ENCODE measurements at places on chromosomes 7 and 10.

DNA sequence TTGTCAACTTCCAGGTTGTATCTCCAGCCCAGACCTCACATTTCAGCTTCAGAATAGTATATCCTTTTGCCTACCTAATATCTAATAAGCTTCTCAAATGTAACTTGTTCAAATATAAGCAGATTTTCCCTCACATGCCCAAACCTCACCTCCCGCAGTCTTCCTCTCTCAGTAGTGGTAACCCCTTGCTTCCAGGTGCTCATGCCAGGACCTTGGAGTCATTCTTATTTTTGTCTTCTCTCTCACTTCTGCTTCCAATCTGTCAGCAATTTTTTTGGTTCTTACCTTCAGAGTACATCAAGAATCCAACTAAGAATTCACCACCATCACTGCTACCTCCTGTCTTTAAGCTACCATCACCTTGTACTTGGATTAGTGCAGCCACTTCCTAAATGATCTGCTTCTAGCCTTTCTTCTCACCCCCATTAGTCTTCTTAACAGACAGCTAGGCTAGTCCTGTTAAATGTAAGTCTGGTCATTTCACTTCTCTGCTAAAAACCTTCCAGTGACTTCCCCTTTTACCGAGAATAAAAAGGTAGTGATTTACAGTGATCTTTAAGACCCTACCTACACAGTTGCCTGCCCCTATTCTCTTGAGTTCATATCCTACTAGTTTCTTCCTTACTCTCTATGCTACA lies 14.0 kb downstream of the ANKIB1 start:
- DNase-seq: no peak

DNA sequence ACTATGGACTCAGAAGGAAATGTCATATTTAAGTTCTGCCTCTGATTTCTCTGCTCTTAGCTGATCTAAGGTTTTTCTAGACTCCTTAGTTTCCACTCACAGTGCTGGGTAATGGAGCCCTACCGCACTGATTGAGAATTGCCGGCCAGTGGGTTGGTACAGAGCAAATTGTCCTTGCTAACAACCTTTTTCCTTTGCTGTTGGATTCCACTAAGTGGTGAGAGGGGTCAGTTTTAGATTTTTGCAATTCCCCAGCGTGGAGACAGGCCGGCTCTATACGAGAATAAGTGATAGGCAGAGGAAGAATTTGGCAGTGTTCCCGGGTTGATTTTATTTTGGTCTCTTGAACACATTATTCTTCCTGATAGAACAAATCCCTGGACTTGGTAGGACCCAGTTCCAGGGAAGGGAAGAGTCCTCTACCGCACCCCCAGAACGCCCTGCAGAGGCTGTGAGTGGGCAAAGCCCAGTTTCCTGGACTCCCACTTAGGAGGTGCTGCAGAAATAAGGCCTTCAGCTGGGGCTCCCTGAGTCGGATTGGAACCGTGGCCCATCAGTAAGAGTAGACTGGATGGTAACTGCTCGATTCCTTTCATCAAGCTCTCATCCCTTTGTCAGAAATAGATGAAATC lies 3.0 kb upstream of the NRP1 start:
- DNase-seq: no peak

- no peak for DNase-seq
Observed at GRCh38 chr10:14727924-14728323, 46.8 kb downstream of the FAM107B start.

DNA sequence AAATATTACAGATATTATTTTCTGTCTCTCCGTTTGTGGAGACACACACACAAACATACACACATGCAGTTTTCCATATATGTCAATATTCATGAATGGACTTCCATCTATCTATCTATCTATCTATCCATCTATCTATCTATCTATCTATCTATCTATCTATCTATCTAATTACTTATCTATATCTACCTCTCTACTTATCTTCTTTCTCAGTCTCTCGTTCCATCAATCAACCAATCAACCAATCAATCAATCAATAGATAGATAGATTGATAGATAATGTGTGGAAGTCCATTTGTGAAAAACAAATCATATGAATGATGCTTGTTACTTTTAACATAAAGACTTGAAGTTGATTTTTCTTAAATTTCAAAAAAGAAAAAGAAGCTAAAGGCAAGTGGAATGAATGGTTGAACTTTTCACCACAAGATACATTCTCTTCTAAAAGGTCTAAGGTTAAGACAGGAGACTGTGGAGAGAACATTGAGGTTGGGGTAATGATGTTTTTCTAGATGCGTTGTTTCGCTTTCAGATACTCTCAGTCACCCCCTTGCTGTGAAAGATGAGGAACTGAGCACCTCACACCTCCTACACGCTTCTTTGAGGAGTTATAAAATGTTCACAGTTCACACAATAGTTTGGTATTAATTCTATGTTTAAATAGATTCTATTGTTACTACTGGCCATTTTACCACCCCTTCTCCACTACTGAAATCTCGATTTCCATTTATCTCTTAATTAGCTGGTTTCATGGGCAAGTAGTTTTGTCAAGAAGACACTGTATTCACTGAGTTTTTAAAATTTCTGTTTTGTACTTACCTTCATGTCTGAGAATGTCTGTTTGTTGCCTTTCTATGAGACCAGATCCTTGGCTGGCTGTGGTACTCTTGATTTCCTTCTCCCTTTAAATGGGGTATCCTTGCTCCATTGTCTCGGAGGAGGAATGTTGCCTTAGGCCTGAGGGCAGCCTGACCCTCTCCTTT lies 114.1 kb downstream of the EMX2 start:
- DNase-seq: no peak

DNA sequence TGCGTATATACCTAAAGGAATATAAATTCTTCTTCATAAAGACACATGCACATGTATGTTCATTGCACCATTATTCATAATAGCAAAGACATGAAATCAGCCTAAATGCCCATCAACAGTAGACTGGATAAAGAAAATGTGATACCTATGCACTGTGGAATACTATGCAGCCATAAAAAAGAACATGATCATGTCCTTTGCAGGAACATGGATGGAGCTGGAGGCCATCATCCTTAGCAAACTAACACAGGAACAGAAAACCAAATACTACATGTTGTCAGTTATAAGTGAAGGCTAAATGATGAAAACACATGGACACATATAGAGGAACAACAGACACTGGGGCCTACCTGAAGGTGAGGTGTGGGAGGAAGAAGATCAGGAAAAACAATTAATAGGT lies 48.7 kb downstream of the GPR37 start:
- no peak for DNase-seq

DNA sequence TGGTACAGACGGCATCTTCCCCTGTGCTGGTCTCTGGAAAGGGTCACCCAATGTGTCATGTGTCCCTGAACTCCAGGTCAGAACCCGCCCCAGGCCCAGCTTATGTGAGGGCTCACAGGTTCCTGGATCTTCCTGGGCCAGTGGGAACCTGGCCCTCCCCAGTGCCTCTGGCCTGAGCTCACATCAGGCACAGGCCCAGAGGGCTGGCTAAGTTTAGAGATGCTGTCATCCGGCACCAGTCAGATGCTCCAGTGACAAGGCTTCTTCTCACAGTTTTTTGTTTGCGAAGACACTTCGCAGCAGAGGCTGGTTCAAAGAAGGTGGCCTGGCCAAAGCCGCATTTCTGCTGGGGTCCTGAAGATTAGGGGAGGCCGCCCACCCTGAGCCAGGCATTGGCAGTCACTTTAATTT lies 11.8 kb downstream of the CAMK2B start:
- no peak for DNase-seq

DNA sequence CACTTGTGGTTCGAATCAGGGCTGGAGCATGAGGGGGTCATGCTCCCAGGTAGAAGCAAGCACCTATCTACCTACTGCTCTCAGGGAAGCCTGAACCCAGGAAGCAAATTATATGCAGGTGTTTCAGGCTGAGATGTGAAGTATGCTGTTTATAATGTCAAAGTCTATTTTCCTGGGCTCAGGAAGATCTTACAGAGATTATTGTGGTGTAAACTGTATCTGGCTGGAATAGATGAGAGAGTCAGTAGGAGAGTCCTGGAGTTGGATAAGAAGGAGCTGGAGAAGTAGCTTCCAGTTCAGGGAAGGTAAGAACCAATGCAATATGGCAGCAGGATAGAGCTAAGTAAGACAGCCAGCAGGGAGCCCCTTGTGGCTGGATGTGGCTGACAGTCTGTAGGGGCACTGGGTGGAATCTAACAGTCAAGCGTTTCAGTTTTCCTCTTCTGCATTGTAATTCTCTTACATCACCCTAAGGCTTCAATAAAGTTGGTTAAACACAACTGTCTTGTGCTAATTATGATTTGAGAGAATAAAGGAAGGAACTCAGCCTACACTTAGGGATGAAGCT lies 105.9 kb upstream of the EEPD1 start:
- no peak for DNase-seq

GRCh38 chr7:73983437-73984164 lies 44.4 kb upstream of the ELN start:
- DNase-seq: no peak

- no peak for DNase-seq
Observed at GRCh38 chr10:35328404-35329037, 7.8 kb upstream of the CCNY start.

GRCh38 chr7:8134089-8134733 lies 127.8 kb downstream of the ICA1 start:
- DNase-seq: no peak

- no peak for DNase-seq
Observed at GRCh38 chr10:88062385-88062784, 199.0 kb downstream of the PTEN start.

GRCh38 chr7:39811161-39811614 lies 138.9 kb upstream of the CDK13 start:
- DNase-seq: no peak

DNA sequence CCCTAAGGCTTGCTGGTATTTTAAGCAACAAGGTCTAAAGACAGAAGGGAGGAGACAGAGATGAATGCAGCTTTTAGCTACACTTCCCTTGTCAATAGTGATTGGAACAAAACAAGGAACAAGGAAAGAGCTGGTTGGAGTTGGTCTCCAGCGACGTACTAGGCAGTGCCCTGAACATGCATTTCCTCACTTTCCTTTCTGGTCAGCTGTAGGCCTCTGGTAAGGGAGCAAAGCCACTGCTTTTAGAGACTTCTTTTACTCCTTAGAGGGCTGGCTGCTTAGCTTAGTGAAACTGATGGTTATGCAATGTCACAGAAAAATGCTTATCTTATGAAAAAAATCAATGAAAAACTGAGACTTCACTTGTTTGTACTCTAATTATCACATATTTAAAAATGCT lies 75.5 kb upstream of the TRIL start:
- no peak for DNase-seq

DNA sequence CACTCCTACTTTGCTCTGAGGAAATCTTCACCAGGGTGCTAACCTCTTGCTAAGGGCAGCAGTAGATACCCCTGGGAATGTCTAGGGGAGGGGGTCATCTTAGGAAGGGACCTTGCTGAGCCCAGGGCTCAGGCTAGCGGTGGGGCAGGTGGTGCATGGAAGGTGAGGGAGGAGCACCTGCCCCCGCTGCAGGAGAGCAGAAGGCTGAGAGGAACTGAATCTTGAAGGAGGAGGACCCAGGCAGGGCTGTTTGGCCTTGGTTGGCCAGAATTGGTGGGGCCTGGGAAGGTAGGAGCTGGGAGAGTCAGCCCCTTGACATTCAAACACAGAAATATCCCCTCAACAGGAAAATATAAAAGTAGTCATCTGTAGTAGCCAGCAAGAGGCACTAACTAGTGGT lies 7.0 kb downstream of the CALHM3 start:
- no peak for DNase-seq

- no peak for DNase-seq
Observed at GRCh38 chr7:44757739-44758138, 9.1 kb downstream of the ZMIZ2 start.

- DNase-seq: no peak
Observed at GRCh38 chr10:105594296-105594695, 953.2 kb downstream of the SORCS3 start.

GRCh38 chr10:76811430-76811829 lies 826.2 kb downstream of the KCNMA1 start:
- DNase-seq: no peak

- peak; percentile 79 for DNase-seq
Observed at GRCh38 chr10:90871279-90871765, 452 bp upstream of the RPP30 start.

Data from hematopoietic multipotent progenitor cell treated with erythropoietin and hydrocortisone succinate and interleukin-3 and kit ligand, for 8 days (in vitro differentiated cells).